Stimulated activated CD4-positive, alpha-beta T cell treated with anti-CD3 and anti-CD28 coated beads, Interleukin-4, amount 100 ng/mL, for 1 hour (primary cell): ENCODE measurements at places on chromosomes 5 and 9.

GRCh38 chr5:163565492-163565891, 60.1 kb downstream of the MAT2B start:
- DNase-seq, result no peak

DNA sequence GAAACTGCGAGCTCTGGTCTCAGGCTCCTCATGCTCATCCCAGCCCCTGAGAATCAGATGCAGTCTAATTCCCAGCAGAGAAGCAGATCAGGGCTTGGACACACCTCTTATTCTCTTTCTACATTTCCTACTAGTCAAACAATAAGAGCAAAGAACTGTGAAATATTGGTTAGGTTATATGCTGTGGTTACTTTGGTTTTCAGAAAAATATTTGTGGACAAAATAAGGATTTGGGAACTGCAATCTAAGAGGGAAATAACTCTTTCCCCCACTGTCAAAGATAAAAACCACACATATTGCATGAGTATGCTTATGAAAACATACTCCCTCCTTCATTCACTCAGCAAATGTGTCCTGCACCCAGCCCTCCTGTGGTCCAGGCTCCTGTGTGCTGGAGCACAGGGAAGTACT, 164.5 kb upstream of the S1PR3 start:
- DNase-seq, result no peak

DNA sequence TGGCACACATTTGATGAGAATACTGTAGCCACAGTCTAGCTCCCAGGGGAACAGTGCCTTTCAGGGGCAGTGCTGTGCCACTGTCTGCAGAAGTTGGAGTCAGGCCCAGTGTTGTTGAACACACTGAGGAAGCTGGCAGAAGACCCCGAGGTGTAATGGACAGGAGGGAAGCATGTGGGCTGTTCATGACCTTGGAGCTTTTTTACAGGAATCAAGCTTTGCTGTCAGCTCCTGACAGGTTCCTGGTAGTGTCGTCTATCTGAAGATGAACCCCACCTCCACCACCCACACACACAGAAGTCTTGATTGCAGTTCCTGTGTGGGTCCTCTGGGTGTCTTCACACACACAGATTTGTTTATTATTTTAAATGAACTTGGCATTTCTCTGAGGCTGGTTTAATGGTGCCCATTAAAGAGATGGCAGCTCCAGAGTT, 40.3 kb upstream of the TNFAIP8 start:
- DNase-seq, result peak; percentile 53

- DNase-seq, result no peak
These were observed 265.3 kb upstream of the GAS1 start for GRCh38 chr9:87212605-87213021.

GRCh38 chr5:4576161-4576748, 563.9 kb upstream of the ADAMTS16 start:
- DNase-seq, result no peak

GRCh38 chr9:136882109-136882946, 4.0 kb upstream of the TRAF2 start:
- DNase-seq, result peak; percentile 91

DNA sequence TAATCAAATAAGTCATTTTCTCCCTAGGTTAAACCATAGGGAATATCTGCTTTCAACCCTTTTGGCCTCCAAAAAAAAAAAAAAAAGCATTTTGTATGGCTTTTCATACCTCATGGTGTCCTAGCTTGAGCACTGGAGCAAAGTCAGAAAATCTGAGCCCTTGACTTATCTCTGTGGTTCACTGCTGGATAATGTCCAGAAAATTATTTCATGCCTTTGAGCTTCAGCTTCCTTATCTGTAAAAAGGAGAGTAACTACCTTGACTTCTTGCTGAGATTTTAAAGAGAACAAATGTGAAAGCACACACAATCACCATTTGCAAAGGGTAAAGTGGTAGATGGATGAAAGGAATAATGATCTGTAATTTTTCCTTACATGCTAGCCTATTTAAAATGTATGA, 165.9 kb downstream of the ALDH1A1 start:
- no peak for DNase-seq

GRCh38 chr5:122751293-122751782, 23.5 kb upstream of the SNX2 start:
- no peak for DNase-seq

DNA sequence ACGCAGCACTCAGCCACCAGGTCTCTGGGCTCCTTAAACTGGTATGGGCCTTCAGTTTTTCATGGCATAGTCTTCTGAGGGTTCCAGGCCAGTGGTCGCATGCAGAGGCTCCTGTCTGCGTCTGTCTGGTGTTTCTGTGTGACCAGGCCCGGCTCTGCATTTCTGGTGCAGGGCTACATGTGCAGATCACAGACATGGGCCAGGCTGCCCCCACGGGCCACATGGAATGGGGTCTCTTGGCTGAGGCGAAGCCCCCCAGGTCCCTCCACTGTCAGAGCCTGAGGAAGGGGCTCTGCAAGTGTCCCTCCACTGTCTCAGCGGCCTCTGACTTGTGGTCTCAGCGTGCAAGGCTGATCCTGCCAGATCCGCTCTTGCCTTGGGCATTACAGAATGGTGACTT, 15.6 kb upstream of the CARD19 start:
- no peak for DNase-seq

DNA sequence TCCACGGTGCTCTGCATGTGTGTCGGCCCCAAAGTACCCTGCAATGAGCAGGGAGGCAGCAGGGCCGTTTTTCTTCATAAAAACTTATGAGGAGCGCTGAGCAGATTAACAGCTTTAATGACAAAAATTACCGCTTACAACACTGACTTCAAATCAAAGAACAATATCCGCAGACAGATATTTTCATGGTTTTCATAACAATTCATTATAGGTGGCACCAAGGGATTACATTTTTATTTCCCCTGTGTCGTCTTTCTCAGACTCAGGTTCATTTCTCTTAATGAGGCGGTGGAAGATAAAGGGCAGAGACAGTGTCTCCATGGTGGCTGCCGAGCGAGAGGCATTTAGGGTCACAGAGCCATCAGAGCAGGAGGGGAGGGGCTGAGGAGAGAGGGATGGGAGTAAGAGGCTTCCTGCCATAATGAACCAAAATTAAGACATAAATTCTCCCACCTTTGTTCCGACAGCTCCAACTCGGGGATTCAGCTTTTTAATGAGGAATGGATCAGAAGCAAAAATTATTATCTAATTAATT, 240.7 kb upstream of the CLINT1 start:
- DNase-seq, result no peak

GRCh38 chr5:177530638-177531037, 13.9 kb upstream of the DDX41 start:
- no peak for DNase-seq

GRCh38 chr5:178182158-178182876, 4.9 kb downstream of the GMCL2 start:
- DNase-seq, result no peak

GRCh38 chr5:144634138-144634537, 463.5 kb downstream of the KCTD16 start:
- no peak for DNase-seq

DNA sequence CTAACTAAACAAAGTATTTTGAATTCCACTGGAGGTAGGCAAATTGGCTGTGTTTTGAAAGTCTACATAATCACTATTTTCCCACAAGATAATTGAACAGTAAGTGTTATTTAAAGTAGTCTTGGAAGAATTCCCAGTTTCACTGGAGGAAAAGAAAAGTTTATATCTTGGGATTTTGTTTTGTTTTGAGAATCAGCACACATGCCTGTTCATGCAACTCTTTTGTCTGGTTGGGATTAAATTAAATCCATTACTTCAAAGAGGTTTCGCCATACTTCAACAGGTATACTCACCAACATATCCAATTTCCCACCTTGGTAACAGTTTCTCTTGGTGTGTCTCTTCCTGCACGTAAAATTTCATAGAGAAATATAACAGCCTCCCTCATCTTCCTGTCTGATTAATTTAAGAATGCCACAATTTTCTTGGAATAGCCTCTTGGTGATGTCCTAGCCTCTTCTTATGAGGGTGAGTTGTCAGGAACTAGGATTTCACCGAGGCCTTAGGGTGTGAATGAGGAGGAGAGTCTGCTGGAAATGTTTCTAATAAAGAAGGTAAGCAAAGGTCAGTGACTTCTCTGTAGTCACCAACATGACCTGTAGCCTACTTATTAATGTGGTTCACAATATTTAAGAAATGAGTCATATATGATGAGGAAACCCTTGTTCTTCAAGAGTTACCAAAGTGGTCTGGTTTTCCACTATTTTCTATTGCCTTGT, 48.1 kb downstream of the ITGA2 start:
- DNase-seq, result no peak

GRCh38 chr5:84274585-84275468, 109.9 kb downstream of the EDIL3 start:
- DNase-seq, result no peak

GRCh38 chr9:96186591-96187011, 115.4 kb downstream of the HSD17B3 start:
- DNase-seq, result no peak

DNA sequence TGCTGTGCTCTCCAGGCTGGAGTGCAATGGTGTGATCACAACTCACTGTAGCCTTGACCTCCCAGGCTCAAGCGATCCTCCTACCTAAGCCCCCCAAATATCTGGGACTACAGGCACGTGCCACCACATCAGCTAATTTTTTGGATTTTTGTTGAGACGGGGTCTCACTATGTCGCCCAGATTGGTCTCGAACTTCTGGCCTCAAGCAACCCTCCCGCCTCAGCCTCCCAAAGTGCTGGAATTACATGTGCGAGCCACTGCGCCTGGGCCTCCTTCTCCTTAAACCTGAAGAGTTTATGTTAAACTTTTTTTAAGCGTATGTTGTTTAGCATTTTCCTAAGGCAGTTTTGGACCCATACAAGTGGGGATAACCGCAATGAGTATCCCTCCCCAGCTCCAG, 30.8 kb upstream of the SUSD3 start:
- no peak for DNase-seq

GRCh38 chr5:54524082-54524481, 6.5 kb downstream of the SNX18 start:
- DNase-seq, result no peak

GRCh38 chr5:38719916-38720315, 125.9 kb upstream of the OSMR start:
- DNase-seq, result no peak

DNA sequence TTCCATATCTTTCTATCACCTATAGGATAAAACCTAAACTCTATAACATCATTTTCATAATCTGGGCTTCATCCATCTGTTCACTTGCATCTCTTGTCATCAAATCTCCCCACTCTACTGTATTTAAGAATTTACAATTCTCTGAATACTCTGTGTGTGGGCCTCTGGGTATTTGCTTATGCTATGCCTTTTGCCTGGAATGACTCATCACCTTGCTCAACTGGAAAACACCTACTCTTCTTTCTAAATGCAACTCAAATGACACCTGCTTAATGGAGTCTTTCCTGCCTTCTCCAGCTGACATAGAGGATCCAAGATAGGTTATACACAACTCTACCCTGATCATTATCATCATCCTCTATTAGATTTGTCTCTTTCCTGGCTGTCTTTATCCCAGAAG, 421.7 kb downstream of the SPATA31D1 start:
- DNase-seq, result no peak

DNA sequence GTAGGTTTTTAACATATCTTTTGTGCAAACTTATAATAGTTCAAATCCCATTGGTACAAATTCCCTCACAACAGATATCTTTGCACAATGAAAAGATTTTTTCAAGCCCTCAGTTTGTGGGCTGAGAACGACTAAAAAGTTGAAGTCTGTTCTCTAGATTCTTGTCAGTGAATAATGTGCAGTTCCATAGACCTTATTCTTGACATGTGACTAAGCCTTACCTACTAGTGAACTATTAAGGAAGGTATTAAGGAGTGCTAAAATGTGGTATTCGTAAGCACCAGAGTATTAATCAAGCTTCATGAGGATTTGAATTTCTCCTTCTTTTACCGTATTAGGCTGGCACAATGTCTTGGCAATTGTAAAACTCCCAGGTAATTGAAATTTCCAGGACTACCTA, 205.6 kb upstream of the DMRTA1 start:
- DNase-seq, result no peak

GRCh38 chr5:138273834-138274188, 610 bp downstream of the GFRA3 start:
- no peak for DNase-seq

GRCh38 chr5:76074487-76075065, 8.6 kb upstream of the SV2C start:
- DNase-seq, result peak; percentile 5

- DNase-seq, result no peak
These were observed 18.8 kb downstream of the IL4 start for GRCh38 chr5:132692632-132692967.

- no peak for DNase-seq
These were observed 335.7 kb upstream of the PIK3R1 start for GRCh38 chr5:67879620-67880510.

DNA sequence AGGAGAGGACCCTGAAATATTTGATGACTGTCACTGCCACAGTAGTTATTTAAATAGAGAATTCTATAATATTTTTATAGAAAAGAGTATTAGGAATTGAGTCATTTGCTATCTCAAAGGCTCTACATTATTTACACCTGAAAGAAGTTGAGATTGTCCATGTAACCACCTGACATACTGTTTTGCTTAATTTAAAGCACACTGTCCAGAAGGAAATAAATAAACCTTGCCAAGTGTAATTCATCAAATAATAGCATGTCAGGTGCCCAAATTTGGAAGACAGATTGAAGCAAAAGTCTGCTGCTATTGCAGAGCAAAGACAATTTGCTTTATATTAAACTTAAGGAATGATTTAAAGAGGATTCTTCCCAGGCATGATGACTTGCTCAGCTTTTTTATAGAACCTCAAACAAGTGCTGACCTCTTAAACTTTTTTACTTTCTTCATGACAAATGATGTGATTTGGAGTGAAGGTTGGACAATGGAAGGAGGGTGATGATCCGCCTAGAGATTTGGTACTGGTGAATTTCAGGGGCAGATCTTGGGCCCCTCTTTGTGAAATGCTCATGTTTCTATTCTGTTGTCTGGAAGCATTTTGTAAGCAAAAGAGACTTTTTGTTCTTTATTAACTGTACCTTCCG, 65.0 kb downstream of the DAPK1 start:
- no peak for DNase-seq

- DNase-seq, result no peak
These were observed 330.7 kb downstream of the CAAP1 start for GRCh38 chr9:26561928-26562327.

DNA sequence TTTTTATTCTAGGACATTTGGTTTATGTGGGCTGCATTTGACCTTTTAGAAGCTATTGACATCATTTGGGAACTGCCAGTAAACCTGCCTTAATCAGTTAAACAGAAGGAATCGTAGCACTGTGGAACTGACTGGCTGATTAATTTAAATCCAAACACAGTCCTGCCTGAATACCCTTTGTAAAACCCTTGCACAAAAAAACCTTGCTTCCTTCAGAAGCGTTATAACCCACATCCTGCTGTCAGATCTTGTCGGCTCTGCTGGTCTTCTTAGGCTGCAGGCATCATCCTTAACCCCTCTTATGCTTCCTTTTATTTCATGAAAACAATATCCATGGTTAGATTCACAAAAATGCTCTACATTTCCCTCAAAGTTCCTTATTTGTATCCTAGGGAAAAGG, 46.3 kb downstream of the PAM start:
- no peak for DNase-seq

GRCh38 chr5:143977891-143978461, 166.0 kb downstream of the HMHB1 start:
- no peak for DNase-seq

- no peak for DNase-seq
These were observed 269.6 kb downstream of the ELAVL2 start for GRCh38 chr9:23556459-23556858.
